ENCODE measurements at places on chromosomes 5 and 9.

GRCh38 chr9:35689542-35690293, at the start of gene TPM2:
Gene TPM2, minus strand, starts transcription at chr9:35689925. Its CDS starts 108 bp downstream, at chr9:35689817.
- DNase-seq: peak; percentile 80

GRCh38 chr5:159779481-159779880, 136.8 kb upstream of the ADRA1B start:
- no peak for DNase-seq

DNA sequence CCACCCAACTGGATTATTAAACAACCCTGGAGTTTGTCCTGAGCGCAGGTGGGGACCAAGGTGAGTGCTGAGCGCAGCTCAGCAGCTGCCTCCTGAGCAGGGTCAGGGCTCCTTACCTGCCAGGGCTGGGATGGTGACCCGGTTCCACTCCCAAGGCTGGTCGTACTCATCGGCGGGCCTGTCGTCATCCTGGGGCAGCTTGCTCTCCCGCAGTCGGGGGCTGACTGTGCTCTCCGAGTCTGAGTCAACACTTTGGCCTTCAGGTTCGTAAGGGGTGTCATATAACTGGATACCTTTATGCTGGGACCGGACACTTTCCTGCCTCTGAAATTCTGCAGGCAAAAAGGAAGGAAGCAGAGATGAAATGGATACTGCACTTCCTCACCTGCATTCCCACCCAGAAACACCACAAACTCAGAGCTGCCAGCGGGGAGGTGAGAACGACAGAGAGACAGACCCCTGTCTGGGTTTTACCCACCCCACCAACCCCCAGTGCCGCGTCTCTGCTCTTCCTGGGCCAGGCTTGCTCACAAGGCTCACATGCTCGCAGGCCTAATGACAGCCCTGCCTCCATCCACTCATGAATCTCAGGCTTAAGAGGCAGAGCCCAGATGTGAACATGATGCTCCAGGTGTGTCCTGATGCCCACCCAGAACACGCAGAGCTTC, 70.7 kb upstream of the SLC25A51 start:
- DNase-seq: no peak

- DNase-seq: no peak
Observed at GRCh38 chr9:128026255-128026772, 40.8 kb downstream of the NAIF1 start.

GRCh38 chr5:11377896-11378295, 526.4 kb downstream of the CTNND2 start:
- no peak for DNase-seq

GRCh38 chr5:32531885-32532520, 53.4 kb upstream of the SUB1 start:
- no peak for DNase-seq

- no peak for DNase-seq
Observed at GRCh38 chr5:152532714-152533113, 127.6 kb upstream of the NMUR2 start.

DNA sequence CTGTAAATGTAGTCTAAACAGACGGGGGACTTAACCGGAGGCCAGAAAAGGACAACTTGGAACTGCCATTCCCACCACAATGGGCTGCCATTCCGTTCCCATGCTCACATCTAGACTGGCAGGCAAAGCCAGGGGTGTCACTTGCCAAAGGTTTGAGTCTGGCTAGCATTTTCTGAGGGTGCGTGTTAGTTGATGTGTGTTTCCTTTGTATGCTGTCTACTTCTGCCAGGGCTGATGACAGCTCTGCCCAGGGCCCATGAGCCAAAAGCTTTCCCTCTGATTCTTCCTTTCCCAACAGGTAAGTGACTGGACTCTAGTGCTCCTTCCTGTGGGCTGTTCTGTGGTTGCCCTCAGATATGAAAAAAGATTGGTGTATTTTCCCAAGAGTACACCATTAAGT, 68.0 kb downstream of the ZNF608 start:
- no peak for DNase-seq

DNA sequence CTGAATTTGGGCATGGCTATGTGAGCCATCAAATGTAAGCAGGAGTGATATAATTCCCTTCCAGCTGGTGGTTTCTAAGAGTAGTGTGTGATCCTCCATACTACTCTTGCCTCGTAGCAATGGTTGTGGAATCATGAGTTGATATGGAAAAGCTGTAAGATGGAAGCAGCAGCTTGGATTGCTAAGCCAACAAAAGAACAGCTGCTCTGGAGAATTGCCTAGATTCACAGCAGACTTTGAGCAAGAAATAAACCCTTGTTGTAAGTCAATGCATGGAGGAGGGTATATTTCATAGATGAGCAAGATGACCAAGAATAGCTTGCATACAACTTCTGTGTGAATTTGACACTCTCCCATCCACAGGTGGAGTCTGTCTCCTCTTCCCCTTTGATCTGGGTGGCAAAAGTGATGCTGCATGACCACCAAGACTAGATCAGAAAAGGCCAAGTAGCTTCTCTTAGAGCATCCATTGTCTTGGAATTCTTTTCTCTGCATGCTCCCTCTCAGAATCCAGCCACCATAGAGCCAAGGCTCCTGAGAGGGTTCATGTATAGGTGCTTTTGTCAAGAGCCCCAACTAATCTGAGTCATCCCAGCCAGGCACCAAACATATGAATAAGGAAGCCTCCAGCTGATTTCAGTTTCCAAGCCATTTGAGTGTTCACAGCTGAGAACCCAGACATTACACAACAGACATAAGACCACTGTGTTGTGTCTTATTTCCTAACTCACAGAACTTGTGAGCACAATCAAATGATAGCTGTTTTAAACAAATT, 79.0 kb downstream of the PRLR start:
- DNase-seq: no peak

DNA sequence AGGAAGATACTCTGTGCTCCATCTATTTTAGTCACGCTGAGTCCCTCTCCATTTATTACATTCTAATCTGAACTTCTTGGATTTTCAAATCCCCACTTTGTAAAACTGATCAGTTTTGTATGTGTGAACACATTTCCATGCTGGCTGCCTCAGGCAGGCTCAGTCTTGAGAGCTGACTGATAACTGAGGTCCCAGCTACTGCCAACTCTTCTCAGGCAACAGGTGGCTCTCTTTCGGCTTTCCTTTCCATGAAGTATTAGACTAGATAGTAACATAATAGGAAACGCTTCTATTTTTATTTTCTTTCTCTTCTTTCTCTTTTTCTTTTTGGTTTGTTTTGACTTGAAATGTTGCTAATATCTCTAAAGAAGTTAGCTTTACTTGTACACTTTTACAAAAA, 138.4 kb downstream of the TARS1 start:
- no peak for DNase-seq

DNA sequence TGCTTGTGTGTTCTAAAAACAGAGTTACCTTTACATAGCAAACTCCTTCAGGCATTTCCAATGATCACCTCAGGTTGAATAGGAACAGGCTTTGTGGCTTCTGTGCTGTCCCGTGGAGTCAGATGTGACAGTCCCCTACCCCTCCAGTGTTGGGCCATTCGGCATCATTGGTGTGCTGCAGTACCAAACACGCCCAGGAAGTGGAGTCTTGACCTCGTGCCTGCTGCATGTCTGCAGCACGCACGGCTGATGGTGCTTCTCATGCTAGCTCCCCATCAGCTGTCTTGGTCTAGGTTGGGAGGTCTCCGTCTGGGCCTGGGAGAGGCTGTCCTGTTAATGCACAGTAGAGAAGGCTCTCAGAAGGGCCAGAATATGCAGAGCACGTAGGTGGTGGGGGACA, 42.5 kb upstream of the PHF2 start:
- no peak for DNase-seq

- DNase-seq: no peak
Observed at GRCh38 chr5:127906562-127907204, 176.9 kb upstream of the SLC12A2 start.

- no peak for DNase-seq
Observed at GRCh38 chr9:137744632-137745183, 125.9 kb downstream of the EHMT1 start.

All from tibial artery (tissue), 4 donors.